WTC11 (cell line): ENCODE measurements at places on chromosomes 16 and 17. TPM values are rescaled to one million over a fixed set of nuclear protein-coding genes. Genes with fewer than 3 reads are reported as not detected.
A peak's percentile ranks its signal among the peaks of the same experiment; 100 is the strongest.

DNA sequence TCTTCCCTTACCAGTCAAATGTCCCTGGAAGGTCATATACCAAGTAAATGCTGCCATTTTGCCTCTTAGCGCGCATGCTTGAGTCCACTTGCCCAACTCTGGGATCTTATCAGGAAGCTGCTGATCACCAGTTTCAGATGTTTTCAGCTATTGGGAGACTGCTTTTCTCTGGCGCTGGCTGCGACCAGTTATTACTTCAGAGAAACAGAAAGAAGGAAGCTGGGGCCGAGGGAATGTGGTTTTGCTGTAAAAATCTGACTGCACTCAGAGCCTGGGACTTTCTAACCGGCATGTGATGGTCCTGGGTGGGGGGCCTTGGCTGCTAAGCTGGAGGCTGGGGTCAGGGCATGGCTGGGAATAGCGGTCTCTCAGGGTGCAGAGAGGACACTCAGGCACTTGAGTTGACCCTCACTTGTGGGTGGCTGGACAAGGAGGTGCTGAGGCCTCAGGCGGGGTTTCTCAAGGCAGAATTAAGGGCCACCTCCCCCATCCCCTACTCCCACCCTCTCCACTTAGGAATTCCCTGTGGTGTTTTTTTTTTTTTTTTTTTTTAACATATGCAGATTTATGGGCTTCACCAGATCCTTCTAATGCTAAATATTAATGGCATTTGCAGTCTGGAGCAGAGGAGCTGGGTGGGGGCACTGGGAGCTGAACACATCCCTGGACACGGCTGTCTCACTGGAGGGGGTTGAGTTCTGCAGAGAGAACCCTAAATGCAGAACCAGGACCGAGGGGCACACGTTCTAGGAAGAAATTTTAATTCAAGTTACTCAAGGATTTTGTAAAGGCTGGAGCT, 145.8 kb downstream of the CYLD start:
- peaks cover 14% of the 10 kb centered on the region for H3K4me1 ChIP-seq
- no peaks in the 10 kb centered on the region; the same call in 1 of the 2 replicates for H3K27me3 ChIP-seq
- DNase-seq: no peak
- no peak overlapping the region for H3K4me3 ChIP-seq
- no peaks in the 10 kb centered on the region for H3K36me3 ChIP-seq

- H3K4me1 ChIP-seq: peaks cover 17% of the 10 kb centered on the region
- H3K36me3 ChIP-seq: 0 out of 2 replicates have a peak, but pooled peaks cover 5% of the 10 kb centered on the region
- H3K27ac ChIP-seq: no peak overlapping the region
- H3K4me3 ChIP-seq: peak overlapping the region; percentile 84
- no peak for DNase-seq
Observed at GRCh38 chr17:35117984-35118383, 1.7 kb downstream of the RAD51D start.

GRCh38 chr17:80817861-80818260, 173.8 kb upstream of the CHMP6 start:
- no peaks in the 10 kb centered on the region for H3K27me3 ChIP-seq
- peak overlapping the region; percentile 71; the same call in 1 of the 2 replicates for H3K27ac ChIP-seq
- peaks cover 12% of the 10 kb centered on the region for H3K4me1 ChIP-seq
- DNase-seq: no peak
- no peak overlapping the region for H3K4me3 ChIP-seq
- H3K36me3 ChIP-seq: no peaks in the 10 kb centered on the region; the same call in 1 of the 2 replicates

DNA sequence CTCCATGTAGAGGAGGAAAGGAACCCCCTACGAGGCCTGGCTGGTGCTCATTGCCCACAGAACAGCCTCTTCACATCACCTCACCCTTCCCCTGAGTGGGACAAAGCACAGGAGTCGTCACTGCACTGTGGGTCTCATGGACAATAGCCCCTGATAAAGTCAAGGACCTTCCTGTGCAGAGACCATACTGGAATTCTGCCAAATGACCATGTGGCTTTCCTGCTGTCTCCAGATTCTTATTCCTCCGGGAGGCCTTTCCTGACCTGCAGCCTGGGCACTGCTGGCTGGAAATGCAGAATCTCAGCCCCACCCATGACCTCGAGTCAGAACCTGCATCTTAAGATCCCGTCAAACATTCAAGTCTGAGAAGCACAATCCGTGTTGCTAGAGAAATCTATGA, 60.5 kb upstream of the ERN1 start:
- H3K36me3 ChIP-seq: no peaks in the 10 kb centered on the region
- no peaks in the 10 kb centered on the region for H3K27me3 ChIP-seq
- H3K4me3 ChIP-seq: no peak overlapping the region
- H3K27ac ChIP-seq: no peak overlapping the region
- H3K4me1 ChIP-seq: 0 out of 2 replicates have a peak, but pooled peaks cover 3% of the 10 kb centered on the region

GRCh38 chr16:53968454-53968853, 264.5 kb downstream of the FTO start:
- H3K27me3 ChIP-seq: no peaks in the 10 kb centered on the region
- H3K36me3 ChIP-seq: 0 out of 2 replicates have a peak, but pooled peaks cover 3% of the 10 kb centered on the region
- H3K27ac ChIP-seq: no peak overlapping the region
- peaks cover 10% of the 10 kb centered on the region for H3K4me1 ChIP-seq

The KRT40 gene
- not detected in 3 replicates for total RNA-seq

- DNase-seq: no peak
- H3K4me1 ChIP-seq: no peaks in the 10 kb centered on the region
Observed at GRCh38 chr17:30188211-30188939, 47.1 kb downstream of the SLC6A4 start.

- peaks cover 61% of the 10 kb centered on the region for H3K36me3 ChIP-seq
- H3K4me3 ChIP-seq: no peak overlapping the region
- DNase-seq: no peak
- H3K27me3 ChIP-seq: no peaks in the 10 kb centered on the region
- no peaks in the 10 kb centered on the region; the same call in 1 of the 2 replicates for H3K4me1 ChIP-seq
Observed at GRCh38 chr17:43515656-43516055, 30.5 kb downstream of the ETV4 start.

DNA sequence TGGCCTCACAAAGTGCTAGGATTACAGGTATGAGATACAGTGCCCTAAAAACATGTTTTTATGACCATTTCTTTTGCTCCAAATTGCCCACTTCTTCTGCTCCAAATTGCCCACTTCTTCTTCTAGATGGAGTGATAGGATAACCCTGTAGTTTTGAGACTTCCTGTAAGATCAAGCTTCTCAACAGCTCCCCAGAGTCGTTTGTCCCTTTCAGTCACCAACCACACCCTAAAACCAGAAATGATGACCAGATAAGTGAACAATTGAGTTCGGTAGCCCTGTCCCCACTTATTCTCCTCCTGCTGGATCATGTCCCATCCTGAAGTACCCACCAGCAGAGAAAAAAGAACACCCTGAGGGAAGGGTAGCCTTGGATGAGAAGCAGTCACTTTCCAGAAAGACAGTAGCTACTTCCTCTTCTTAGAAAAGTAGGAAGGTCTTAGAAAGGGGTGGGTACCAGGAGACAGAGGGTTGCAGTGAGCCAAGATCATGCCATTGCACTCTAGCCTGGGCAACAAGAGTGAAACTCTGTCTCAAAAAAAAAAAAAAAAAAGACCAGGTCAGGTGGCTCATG, 2.5 kb downstream of the ODAD4 start:
- no peaks in the 10 kb centered on the region; the same call in 1 of the 2 replicates for H3K27me3 ChIP-seq
- no peak for DNase-seq
- H3K4me1 ChIP-seq: peaks cover 14% of the 10 kb centered on the region

GRCh38 chr16:4358831-4359561, 7.9 kb upstream of the PAM16 start:
- no peaks in the 10 kb centered on the region for H3K27me3 ChIP-seq
- peaks cover 2% of the 10 kb centered on the region; the same call in 1 of the 2 replicates for H3K36me3 ChIP-seq
- no peaks in the 10 kb centered on the region for H3K4me1 ChIP-seq
- no peak overlapping the region for H3K27ac ChIP-seq
- DNase-seq: peak; percentile 94

The NXPH3 gene
- 2.3 to 3.4 TPM (median 2.4 TPM) in 3 replicates for total RNA-seq
